ENCODE measurements at places on chromosomes 12 and 14.

DNA sequence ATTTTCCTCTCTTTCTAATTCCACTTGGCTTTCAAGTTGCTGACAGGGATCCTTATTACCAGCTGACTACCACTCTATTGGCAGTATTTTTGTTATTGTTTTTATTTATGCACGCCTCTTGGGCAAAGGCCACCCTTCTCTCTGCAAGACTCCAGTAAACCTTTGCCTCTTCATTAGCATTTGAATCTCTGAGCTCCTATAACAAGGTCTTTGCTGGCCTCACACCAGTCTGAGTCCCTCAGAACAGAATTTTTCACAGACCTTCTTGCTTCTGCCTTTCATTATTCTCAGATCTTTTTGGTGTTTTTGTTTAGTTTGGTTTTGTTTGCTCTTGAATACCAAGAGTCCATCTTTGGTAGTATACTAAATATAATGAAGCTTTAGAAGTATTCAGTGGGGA lies 145.9 kb downstream of the PDZRN4 start:
- DNase-seq, result no peak

- no peak for DNase-seq
Measured at GRCh38 chr14:54339771-54340170, 57.0 kb upstream of the CDKN3 start.

DNA sequence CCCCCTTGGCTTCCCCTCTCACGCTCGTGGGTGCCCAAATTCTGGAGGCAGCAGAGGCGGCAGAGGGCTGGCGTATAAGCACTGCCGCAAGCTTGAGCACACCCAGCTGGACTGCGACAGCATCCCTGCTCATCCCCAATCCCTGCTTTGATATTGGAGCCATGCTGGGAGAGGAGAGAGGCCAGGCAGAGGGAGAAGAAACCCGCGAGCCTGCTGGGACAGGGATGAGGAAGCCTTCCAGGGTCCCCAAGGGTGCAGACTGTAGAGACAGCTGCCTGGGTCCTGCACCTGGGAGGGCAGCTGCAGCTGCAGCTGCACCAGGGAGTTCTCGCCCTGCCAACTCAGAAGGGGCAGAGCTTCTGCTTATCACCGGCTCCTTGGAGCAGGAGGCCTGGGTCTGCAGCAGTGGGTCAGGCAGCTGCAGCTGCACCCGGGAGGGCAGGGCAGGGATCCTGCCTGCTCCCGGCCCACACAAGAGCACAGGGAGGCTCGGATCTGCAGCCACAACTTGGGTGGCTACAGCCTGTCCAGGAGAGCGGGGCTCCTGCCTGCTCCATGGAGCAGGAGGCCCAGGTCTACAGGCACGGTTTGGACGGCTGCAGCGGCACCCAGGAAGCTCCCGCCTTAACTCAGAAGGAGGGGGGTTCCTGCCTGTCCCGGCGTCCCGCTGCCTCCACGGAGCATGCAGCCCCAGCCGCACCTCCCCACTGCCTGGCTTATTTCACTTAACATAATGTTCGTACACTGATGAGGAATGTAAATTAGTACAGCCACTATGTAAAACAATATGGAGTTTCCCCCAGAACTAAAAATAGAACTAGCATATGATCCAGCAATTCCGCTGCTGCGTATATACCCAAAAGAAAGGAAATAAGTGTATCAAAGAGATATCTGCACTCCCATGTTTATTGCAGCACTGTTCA lies 60.4 kb upstream of the SGPP1 start:
- no peak for DNase-seq

GRCh38 chr12:76124456-76124855 lies 40.0 kb upstream of the NAP1L1 start:
- DNase-seq, result no peak

DNA sequence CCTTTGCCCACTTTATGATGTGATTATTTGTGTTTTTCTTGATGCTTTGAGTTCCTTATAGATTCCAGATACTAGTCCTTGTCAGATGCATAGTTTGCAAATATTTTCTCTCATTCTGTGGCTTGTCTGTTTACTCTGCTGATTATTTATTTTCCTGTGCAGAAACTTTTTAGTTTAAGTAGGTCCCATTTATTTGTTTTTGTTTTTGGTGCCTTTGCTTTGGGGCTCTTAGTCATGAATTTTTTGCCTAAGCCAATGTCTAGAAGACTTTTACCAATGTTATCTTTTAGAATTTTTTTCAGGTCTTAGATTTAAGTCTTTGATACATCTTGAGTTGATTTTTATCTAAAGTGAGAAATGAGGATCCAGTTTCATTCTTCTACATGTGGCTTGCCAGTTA lies 667.3 kb downstream of the SLC16A7 start:
- no peak for DNase-seq

DNA sequence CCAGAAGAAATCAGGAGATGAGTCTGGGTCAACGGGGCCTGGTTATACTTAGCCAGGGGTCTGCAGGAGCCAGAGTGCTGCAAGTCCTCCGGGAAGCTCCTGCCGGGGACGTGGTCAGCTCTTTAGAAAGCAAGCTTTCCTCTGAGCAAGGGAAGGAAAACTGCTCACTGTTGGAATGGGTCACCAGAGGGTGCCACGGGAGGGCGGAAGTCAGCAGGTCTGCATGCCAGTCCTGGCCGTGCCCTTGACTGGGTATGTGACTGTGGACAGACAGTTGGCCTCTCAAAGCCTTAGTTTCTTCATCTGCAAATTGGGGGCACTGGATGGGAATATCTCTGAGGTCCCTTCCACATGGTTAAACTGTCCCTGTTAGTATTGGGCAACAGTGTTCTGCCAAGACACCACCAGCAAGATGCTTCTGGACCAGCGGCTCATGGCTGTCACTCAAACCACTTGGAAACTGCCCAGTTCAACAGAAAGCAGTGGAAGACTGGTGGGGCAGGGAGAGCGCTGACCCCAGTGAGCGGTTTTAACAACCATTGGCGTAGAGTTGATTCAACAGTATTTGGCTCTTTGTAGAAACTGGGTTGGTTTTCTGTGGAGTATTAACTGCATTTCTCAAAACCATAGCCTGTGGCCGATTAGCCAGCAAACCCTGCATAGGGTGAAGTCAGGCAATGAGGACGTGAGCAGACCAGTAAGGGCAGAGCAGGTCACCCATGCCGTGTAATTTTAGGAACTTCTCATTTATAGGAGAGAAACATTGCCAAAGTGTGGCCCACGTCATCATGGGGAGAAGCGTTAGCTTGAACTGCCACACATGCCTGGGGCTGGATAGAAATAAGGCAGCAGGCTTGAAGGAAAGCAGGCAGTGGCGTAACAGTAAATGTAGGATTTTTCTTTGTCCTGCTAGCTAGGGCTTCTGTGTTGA lies 163.9 kb upstream of the PRMT8 start:
- DNase-seq, result no peak

- no peak for DNase-seq
Measured at GRCh38 chr12:108800591-108800990, 56.8 kb downstream of the SSH1 start.

DNA sequence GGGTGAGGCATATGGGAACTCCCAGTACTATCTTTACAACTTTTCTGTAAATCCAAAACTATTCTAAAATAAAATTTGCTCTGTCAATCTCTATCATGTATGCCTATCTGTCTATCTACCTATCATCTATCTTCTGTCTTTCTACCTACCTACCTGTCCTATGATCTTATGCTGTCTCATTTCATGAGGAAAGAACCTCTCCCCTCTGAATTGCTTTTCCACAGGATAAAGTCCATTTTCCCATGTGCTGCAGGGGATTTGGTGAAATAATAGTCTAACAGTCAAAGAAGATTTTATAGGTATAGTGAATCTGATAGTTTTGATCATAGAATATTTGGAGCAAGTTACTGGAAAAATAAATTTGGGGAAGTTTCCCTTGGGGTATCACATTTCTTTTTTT lies 86.8 kb upstream of the RIC8B start:
- DNase-seq, result no peak

GRCh38 chr12:128994856-128995255 lies 141.6 kb downstream of the GLT1D1 start:
- peak; percentile 31 for DNase-seq

GRCh38 chr14:20998139-20998538 lies 954 bp upstream of the SLC39A2 start:
- no peak for DNase-seq

- peak; percentile 10 for DNase-seq
Measured at GRCh38 chr12:106195621-106196027, 52.2 kb downstream of the CKAP4 start.

GRCh38 chr12:52469853-52470252 lies 3.8 kb downstream of the KRT6C start:
- DNase-seq, result no peak

GRCh38 chr12:72295744-72296143 lies 23.6 kb downstream of the TRHDE start:
- DNase-seq, result no peak

GRCh38 chr12:76186131-76186906 lies 101.8 kb upstream of the NAP1L1 start:
- DNase-seq, result no peak

DNA sequence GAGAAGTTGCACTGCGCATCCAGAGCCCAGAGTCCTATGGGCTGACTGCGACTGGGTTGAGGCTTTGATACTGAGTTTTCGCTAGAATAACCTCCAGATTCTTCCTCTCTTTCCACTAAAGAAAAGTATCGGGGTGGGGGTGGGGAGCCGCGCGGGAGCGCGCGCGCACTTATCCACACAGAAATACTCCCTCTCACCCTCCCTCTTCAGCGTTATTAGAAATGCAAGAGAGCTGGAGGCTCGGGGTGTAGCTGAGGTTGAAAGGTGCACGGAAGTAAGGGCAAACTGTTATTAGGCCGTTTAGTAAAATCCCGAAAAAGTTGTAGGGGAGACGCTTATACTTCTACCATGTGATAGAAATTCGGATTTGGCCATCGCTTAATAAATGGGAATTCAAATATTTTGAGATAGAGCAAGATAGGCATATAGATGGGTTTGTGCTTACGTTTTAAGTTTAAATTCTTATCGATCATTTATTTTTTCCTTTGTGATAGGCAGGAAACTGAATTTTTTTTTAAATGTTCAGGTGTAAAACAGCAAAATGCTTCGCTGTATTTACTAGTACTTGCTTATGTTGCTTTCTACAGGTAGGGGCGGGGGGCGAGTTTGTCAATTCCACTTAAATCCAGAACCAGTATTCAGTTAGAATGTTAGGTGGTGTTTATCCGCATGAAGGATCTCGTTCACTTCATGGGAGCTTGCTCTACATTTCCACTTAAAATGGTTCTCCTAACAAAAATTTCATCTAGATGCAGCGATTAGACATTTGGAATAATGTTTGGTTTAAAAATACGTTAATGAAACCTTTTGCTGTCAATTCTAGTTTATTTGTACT lies 1.1 kb downstream of the ARHGAP5 start:
- peak; percentile 66 for DNase-seq

- DNase-seq, result no peak
Measured at GRCh38 chr14:67999290-67999689, 179.7 kb downstream of the RAD51B start.

DNA sequence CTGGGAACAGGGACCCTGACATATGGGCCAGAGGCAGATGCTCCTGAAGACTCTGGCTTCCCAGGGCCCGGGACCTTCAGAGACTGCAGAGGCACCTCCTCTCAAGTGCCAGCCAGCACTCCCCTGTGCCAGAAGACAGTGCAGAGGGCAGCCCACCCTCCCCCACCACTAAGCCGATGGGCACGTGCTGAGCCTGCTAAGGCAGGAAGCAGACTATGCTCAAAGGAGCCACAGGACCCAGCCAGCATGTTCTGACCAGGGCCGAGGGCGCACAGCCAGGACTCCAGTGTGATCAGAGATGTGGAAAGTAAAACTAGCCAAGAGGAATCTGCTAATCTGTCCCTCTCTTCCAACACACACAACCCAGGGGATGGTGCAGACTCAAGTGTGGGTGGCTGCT lies 29.8 kb downstream of the DIO3 start:
- DNase-seq, result no peak

DNA sequence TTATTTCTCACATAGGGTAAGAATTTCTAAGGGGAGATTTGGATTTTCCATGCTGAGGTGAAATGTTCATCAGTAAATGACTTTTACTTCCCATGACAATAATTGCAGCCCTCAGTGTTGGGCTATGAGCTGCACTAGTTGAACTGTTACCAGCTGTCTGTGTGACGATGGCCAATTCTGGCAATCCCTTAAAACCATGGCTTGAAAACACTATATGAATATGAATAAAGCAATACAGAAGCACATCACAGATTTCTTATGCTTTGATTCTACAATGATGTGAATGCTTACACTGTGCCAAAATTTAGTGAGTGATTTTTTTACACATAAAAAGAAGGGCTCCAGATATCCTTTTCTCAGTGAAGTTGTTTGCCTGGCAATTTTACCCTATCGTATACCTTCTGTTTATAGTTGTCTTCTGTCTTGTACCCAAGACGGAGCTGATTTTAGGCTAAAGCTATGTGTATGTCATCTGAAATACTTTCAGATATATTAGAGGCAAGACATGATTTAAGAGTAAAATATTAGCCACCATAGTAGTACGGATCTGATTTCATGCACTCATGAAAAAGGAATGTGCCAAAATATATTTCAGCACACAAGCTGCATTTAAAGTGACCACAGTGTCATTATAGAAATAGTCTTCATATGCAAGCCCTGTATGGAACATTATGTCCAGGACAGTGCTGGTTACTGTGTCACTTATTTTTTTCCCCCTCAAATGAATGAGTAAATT lies 52.0 kb downstream of the SLC38A4 start:
- no peak for DNase-seq

DNA sequence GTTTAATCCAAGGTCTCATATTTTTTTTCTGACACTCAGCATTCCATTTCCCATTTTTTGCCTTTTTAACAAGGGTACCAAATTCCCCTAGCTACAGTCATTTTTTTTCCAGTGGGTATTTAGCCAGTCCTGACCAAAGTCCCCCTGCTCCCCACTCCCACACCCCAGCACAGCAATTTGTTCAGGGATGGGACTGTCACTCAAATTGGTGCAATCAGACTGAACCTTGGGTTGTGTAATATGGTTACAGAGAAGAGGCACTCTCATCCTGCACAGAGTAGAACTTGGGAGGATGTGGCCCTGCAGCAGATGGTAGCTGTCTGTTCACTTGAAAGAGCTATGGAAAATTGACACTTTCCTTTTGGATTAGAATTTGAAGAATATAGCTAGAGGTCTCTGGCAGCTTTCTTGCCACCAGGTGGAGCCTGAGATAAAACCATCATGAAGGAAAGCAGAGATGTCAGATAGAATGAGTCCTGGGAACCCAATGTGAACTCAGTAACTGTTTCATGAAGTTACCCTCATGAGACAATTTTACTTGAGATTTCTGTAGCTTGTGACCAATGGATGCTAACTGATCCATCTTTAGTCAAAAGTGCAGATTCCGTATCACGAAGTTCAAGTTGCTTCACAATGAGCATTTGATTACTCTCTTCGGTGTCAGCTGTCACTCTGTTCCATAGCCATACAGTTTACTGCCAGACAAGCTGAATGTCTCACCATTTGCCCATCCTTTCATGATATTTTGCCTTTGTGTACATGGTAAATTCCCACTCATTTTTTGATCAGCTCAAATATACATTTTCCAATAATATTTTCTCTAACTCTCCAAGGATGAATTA lies 394.0 kb upstream of the SYT1 start:
- DNase-seq, result peak; percentile 73

- DNase-seq, result no peak
Measured at GRCh38 chr12:120212301-120212700, 11.4 kb upstream of the RPLP0 start.

Data from cerebellar cortex (tissue), 1 donor.